ENCODE measurements at places on chromosomes 16 and 17.

DNA sequence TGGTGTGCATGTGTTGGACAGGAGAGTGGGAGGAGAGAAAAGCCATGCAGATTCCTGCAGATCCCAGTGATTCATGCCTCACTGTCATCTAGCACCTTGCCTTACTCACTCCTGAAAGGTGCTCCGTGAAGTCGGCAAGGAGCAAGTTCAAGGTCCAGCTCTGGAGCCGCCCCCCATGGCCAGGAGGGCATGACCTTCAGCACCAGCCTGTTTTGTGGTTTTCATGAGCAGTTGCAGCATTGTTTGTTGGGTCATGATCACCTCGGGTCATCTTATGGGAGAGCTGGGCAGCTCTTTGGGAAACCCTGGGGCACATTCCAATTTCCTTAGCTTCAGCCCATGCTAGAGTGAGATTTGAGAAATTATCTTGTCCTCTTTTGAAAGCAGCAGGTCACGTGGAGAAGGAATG is 137.5 kb upstream of the IRX3 start:
- no peak for DNase-seq

DNA sequence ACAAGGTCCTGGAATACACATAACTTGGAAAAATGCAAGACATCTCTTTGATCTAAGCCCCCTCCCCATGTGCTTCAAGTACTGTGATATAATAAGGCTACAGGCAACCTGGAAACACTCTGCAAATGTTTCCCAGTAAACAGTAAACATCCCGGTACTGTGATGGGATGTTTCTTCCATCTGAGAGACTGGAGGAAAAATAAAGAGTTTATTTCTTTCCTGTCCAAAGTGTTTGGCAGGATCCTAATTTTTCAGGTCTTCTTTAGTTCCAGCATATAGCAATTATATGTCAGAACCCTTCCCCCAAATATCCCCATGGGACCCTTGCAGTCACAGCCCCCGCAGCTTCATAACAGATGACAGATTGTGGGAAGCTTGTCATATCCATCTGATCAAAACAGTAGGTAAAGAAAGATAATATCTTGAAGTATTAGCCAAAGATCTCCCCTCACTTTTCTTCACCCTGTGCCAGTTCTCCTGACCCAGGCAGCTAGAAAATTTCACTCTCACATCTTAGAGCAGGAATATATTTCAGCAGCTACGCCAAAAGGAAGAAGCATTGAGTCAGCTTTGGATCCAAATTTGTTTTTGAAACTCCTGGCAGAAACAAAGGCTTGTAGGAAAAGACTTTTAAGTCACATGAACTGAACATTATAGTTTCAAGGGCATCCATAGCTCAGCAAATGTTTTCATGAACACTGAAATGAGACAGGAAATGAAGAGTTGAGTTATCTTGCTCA is 141.3 kb downstream of the HS3ST3A1 start:
- DNase-seq = no peak

DNA sequence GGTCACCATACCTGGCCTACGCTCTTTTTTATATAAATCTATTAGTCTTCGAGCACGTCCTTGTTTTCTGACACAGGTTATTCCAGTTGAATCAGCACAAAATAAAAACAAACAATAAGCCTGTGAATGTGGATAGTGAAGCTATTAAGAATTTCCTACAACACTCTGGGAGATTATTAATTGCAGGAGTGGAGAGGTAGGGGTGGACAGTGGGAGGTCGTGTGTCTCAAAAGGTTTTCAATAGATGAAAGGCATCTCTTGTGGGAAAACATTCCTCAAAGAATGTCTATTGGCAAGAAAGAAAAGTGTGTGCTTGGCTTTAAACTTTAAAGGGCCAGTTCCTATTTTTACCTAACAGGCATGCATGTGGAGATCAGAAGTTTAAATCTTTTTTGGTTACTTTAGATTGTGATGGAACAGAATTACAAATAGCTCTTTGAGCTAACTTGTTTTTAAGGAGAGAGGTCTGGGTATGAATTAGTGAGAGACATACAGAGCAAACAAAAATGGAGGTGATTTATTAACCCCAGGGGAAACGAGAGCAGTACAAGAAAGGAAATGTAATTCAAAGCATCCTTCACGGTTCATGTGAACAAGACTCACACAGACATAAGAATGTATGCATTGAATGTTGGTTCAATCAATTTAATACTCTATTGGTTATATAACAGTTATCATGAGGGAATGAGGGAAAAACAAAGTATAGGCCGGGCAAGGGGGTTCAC is 9.0 kb downstream of the SMYD4 start:
- no peak for DNase-seq

DNA sequence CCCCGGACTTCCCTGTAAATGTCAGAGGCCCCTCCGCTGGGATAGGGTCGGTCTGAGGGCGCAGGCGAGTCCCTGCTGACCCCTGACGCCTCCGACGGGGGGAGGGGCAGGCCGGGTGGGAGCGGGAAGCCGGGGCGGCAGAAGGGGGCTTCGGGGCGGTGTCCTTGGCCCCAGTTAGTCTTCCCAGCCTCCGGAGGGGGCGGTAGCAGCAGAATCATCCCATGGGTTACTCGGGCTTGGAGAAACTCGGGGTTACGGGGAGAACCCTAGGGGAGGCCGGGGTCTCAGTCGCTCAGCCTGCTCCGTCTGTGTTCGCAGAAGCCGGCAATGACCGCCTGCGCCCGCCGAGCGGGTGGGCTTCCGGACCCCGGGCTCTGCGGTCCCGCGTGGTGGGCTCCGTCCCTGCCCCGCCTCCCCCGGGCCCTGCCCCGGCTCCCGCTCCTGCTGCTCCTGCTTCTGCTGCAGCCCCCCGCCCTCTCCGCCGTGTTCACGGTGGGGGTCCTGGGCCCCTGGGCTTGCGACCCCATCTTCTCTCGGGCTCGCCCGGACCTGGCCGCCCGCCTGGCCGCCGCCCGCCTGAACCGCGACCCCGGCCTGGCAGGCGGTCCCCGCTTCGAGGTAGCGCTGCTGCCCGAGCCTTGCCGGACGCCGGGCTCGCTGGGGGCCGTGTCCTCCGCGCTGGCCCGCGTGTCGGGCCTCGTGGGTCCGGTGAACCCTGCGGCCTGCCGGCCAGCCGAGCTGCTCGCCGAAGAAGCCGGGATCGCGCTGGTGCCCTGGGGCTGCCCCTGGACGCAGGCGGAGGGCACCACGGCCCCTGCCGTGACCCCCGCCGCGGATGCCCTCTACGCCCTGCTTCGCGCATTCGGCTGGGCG is 542 bp downstream of the GUCY2D start:
- no peak for DNase-seq

- no peak for DNase-seq
These were observed 187.3 kb downstream of the CYB561 start for GRCh38 chr17:63258785-63259184.

DNA sequence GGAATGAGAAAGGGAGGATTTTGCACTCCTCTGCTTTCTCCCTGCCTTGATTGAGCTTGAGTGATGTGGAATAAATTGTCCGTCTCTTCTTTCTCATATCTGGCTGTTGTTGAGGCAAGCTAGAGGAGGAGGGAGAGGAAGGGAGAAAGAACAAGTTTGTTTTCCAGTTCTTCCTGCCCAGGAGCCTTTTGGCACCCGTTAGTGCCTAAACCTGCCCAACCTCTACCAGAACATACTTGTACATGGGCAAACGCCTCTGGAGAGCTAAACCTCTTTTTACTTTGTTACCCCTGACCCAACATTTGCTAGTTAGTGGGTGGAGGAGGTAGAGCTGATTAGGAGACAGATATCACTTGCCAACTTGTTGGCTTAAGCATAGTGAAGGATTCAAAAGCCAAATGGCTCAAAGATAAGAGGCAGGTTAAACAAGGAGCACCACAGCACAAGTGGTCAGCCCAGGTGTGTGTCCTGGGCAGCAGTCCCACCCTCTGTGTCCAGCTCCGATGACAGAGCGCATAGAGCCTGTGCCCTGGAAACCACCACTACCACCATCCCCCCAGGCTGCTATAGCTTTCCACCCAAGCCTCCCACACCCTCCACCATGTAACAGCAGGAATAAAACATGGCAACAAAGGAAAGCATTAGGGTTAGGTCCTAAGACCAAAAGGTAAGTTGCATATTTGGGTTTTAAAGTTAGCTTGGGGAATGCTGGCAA is 6.5 kb downstream of the ODF4 start:
- no peak for DNase-seq

GRCh38 chr16:28318042-28318744 is 25.9 kb downstream of the SBK1 start:
- no peak for DNase-seq

GRCh38 chr16:12147681-12148080 is 171.1 kb downstream of the SNX29 start:
- DNase-seq = no peak

GRCh38 chr16:83929811-83930555 is 23.1 kb upstream of the OSGIN1 start:
- DNase-seq = no peak
